Esophagus squamous epithelium (tissue), 5 donors: ENCODE measurements at places on chromosomes 12 and 14.

GRCh38 chr14:23398348-23398747 is 9.7 kb downstream of the MYH6 start:
- DNase-seq, result no peak

GRCh38 chr14:90678846-90679362 is 137.3 kb downstream of the TTC7B start:
- no peak for DNase-seq

- DNase-seq, result no peak
Measured at GRCh38 chr12:48280572-48280971, 70.1 kb downstream of the ZNF641 start.

DNA sequence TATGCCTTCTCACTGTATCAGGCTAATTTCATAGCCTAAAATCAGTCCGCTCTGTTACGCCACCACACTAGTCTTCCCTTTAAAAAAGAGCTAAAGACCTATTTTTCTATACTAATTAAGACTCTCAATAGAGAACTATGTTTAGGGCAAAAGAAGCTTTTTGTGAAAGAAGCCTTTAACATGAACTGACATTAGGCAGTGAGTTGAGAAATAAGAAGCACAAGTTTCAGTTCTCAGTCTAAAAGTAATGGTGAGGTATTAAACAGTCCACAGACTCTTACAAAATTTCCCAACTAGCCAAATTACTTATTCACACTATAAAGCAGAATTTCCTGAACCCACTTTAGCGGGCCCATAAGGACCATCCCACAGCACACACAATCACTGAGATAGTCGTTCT is 93.7 kb downstream of the SOX5 start:
- no peak for DNase-seq

DNA sequence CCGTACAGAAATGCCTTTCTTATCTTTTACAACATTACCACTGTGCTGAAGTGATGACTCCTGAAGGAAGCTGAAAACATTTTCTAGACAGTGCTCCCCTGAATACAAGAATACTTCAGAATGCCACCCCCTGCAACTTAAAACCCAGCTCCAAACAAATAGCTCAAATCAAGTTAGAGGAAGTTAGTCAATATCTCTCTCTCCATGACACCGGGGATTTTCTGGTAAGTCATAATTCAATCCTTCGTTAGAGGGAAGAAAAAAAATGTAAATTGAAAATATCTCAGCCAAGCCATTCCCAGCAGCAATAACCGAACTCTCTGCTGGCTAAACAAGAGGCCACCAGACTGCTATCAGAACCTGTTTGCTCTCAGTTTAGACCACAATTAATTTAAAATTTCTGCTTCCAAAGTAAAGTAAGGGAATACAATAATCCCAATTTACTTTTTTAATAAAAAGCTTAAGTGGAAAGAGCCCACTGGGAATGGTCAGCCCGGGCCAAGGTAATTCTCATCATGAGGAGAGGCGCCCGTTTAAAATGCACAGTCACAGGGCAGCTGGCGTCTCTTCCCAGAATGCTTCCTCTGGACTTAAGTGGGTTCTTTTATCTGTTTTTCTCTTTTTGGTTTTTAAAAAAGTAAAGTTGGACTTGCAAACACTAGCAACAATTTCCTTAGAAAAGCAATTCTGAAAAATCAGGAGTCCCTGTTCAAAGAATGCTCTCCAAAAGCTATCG is 710.1 kb upstream of the STXBP6 start:
- no peak for DNase-seq

GRCh38 chr12:122215771-122216170 is 10.1 kb downstream of the DIABLO start:
- no peak for DNase-seq

GRCh38 chr14:22613106-22613695 is 15.1 kb downstream of the ABHD4 start:
- no peak for DNase-seq

GRCh38 chr12:27695556-27696292 is 523 bp upstream of the REP15 start:
- no peak for DNase-seq
